ENCODE measurements at places on chromosomes 3 and 15. TPM values are rescaled to one million over a fixed set of nuclear protein-coding genes. Genes with fewer than 3 reads are reported as not detected.

DNA sequence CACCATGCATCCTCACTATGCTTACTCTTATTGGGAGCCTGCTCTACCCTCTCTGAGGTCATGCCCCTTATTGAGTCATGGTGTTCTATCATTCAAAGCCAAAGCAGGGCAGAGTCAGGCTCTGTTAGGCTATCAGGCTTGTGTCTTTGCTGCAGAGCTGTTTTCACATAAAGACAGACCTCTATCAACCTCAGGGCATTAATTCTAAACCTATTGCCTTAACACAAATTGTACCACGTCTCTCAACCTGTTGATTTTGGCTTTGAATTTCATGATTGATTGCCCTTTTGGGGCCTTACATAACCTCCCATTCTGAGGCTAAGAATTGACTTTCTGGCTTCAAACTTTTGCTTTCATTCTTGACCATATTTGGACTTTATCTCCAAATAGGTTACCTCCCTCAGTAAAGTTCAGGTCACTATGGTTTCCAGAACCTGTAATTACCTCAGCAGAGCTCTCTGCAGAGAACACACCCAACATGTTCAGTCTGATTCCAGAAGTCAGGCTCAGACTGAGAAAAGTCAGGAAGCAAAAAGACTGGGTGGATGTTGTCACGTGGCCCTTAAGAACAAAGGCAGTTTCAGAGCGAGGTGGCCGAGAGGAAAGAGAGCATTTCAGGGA is 221.4 kb upstream of the NANOGP8 start:
- peak; percentile 76 for DNase-seq

GOLGA8S gene
- total RNA-seq, result 4.6 TPM

GRCh38 chr3:57063032-57063431 is 2.6 kb downstream of the SPATA12 start:
- DNase-seq, result no peak

GRCh38 chr3:178663201-178663934 is 127.1 kb downstream of the KCNMB2 start:
- DNase-seq, result no peak

ECE2 gene
- not detected for total RNA-seq

CHRNA7 gene
- total RNA-seq, result 14.4 TPM

DNA sequence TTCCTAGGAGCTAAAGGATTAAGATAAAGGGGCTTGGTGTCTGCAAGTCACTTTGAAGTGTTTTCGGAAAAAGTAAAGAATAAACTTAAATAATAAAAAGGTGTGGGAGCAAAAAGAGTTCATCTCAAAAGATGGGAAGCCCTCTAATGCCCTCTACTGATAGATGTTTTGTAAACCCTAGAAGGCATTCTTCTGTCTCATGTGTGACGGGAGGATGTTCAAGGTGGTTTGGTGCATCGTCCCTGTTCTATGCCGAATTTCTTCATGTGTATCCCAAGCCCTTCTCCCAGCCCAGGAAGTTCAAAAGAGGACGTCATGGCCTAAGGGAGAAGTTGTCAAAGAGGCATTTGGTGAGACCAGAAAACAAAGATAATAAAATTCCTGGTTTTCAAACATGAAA is 37.2 kb downstream of the CCK start:
- DNase-seq, result peak; percentile 26

DNA sequence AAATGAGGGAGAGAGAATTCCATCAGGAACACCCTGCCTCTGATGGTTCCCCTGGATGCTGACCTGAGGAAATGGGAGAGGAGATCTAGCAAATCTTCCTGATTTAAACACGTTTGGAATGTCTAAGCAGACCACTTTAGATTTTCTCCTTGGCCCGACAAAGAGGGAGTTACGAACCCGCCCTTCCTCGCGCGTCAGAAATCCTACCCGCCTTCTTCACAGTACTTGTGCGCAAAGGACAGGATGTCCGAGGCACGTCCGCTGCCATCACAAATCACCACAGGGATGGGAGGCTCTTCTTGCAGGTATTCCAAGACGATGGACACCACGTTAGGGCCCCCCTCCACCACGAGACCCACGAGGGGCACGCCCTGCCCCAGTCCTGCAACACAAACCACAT is 38.6 kb downstream of the TRPM1 start:
- no peak for DNase-seq

TMEM158 gene
- total RNA-seq, result 72.2 TPM

GRCh38 chr15:35519541-35520149 is 26.3 kb downstream of the DPH6 start:
- DNase-seq, result peak; percentile 72

GRCh38 chr15:66943456-66944095 is 121.8 kb upstream of the SMAD3 start:
- DNase-seq, result peak; percentile 40

DNA sequence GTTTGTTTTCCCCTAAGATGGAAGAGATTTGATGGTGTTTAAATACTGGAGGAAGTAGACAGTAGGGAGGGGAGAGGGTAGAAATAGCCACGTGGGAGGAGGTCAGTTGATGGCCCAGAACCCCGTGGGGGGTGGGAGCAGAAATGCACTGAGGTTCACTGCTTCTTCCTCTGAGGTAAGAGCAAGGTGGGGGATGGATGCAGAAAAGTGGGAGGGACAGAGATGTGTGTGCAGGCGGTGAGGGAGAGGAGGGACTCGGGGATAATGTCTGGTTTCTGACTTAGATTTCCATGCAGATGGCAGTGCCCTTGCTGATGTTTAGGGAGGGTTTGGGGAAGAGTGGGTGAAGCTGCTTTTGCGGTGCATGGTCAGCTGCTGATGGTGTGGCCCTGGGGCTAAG is 102.9 kb downstream of the ARNT2 start:
- no peak for DNase-seq

DNA sequence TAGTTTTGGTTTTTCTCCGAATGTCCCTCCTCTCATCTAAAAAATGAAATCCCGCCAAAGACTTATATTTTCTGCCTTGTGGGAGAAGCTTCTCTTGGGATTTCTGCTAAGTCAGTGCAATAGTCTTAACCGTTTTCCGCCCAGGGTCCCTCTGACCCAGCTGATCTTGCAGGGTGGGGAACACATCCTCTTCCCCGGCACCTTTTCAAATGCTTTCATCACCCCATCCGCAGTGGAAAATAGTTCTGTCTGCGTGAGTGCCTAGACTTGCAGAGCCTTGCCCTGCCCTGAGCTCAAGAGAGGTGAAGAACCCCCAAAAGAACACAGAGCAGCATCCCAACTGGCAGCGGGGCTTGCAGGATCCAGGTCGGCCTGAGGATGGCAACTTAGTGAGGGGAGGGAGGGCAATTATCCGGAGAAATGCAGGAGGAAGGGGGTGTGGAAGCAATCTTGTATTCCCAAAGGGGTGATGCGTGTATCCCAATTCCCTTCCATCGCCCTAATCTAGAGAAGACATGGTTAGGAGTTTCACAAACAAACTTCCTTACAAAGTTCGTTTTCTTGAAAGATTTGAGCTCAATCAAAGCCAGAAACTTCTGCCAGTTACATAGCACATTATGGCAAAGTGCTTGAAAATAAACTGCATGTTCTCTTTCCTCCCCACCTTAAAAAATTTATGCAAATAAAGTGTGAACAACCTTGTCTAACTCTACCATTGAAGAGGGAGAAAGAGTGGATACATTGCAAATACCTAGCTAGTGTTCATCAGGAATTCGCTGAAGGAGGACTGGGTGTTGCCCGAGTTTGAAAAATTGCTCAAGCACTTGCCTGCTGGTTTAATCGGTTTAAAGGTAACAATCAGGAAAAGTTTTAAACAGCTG is 79.9 kb downstream of the NR2F2 start:
- DNase-seq, result peak; percentile 35

DNA sequence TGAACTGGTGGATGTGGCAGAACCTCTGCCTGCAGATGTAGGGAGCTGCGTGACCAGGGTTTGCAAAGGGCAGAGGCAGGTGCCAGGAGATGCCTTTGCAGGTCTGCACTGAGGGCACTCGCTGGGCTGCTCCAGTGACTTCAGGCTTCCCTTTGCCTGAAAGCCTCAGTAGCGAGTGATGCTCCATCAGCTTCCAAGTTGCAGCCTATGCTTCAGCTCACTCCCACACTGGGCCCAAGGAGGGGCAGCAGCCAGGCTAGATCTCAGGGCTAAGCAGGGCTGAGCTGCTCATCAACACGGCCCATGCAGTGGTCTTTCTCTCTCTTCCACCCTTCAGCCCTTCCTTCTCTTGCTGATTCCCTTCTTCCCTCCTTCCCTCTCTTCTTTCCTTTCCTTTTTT is 78.3 kb upstream of the RGMA start:
- no peak for DNase-seq

GRCh38 chr15:70430069-70430468 is 332.4 kb upstream of the TLE3 start:
- DNase-seq, result peak; percentile 30

GRCh38 chr3:130825762-130826299 is 68.1 kb upstream of the ATP2C1 start:
- no peak for DNase-seq

DNA sequence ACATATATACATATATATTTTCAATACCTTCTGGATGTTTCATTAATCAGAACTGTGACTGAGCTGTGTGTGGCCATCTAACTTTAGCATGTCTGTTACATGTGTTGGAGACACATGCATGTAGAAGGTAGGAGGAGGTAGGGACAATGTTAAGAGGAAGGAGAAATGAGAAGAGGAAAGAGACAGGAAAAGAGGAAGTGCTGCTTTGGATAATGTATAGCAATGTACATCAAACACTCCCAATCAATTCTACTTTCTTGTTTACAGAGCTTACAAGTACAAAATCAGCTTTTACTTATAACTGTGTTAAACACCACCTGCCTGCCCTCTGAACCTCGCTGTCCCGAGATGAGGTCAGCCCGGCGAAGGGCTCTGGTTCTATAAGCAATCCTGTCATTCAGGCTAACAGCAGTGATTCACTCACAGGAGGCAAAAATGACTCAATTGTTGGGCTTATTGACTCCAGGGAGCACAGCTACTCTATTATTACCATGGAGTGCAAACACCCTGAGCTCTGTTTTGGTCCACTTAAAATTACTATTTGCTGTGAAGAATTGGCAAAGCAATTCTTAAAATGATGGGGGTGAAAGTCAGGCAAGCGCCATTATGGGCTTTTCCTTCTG is 188.9 kb downstream of the MEIS2 start:
- no peak for DNase-seq

DNA sequence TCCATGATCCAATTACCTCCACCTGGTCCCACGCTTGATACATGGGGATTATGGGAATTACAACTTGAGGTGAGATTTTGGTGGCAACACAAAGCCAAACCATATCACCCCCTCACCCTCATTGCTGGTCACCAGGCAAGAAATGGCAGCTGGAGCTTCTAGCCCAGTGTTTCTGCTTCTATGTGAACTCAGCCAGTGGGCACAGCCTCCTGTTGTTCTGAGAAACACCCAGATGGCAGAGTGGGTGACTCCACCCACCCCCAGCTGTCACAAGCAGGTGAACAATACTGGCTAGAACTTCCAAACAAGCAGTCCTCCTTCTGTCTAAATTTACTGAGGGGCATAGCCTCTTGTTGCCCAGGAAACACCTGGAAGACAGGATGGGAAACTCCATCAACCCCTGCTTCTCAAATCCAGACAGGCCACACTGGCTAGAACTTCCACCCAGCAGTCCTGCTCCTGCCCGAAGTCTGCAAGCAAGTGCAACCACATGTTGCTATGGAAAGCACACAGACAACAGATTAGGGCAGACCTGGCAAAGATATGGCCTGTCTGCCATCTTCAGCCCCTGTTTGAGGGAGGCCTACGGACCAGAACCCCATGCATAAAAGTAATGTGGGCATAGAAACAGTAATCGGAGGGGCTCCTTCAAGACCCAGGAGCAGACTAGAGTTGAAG is 114.1 kb downstream of the DTWD1 start:
- no peak for DNase-seq

STRA6 gene
- total RNA-seq, result 35.6 TPM

DNA sequence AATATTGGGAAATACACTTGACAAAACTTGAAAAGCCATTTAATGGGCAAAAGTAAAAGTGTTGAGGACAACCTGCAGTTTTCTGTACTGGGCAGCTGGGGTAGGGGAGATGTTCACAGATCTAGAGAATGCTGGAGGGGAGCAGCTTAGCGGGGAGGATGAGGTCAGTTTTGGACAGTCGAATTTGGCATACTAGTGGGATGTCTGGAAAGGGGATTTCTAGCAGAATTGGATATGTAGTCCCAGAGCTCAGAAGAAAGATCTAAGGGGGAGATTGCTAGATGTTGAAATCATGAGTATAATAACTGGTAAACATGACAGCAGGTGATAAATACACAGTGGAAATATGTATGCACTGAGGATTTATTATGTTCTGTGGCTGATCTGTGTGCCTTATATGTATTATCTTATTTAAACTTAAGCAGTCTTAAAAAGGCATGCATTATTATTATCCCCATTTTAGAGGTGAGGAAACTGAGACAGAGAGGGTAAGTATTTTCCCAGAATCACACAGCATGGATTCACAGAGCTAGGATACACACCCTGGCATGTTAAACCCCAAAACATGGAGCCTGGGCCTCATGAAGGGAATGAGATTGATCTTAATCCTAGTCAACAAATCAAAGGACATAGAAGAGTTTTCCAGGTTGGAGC is 42.7 kb downstream of the TLNRD1 start:
- no peak for DNase-seq

SNURF gene
- 12.8 TPM for total RNA-seq
